NCI-H1092 treated with DMSO at 0.1 percent for 48 hours (cell line): ENCODE measurements at places on chromosomes 2 and 18.

DNA sequence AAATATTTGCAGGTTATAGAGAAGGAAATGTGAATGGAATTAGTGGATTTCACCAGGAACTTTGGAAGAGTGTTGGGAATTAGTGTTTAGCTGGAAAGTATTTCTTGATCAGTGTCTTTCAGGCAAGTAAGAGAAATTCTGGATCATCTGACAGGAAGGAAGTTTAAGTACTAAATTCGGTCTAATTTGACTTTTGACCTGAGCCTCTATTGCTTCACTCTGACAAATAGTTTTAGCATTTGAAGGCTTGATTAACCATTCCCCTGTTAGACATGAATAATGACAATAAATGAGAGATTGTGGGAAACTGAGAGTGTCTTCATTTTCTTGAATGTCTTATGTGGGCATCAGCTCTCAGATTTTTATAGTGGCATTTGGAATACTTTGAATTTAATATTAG lies 16.0 kb downstream of the CCNT2 start:
- DNase-seq, result no peak

DNA sequence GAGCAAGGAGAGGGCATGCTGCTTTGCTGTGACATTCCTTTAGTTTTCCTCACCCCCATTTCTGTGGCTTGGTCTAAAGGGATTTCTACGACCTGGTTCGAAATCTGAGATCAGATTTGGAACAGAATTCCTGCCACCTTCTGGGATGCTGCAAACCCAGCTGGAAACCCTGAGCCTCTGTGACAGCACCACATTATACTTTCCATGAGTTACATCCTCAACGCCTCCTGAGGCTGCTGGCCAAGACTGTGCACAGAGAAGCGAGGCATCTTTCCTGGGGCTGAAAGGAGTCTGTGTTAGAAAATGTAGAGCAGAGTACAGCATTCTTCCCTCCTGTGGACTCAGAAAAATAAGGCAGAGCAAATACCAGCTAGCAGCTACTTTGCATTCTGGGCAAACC lies 138.1 kb upstream of the CHAC2 start:
- DNase-seq, result no peak

GRCh38 chr2:3113769-3114168 lies 263.8 kb downstream of the EIPR1 start:
- no peak for DNase-seq

DNA sequence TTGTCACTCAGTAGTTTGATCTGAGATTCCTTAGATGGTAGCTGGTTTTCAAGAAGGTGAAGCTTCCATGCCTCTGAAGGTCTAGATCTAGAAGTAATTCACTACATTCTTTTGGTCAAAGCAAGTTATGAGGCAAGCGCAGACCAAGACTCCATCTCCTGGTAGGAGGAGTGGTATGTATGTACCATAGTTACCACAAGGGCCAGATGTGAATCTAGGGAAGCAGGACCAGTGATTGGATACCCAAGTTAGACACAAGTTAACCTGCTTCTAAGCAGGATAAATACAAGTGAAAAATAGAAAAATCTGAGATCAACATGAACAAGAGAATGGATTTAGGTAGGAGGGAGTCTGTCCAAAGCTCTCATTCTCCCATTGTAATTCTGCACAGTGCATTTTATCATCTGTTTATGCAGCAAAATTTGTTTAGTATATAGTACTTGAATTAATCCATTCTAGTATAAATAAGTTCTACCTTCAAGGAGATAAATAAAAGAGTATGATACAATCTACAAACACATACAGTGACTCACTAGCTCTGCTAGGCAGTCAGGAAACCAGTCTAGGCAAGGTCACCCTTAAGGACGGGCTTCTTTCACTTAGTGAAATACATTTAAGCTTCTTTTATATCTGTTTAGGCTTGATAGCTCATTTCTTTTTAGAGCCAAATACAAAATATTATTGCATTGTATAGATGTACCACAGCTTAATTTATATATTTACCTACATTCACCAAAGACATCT lies 14.2 kb upstream of the DOCK10 start:
- no peak for DNase-seq

GRCh38 chr2:132757002-132757589 lies 87.1 kb upstream of the LYPD1 start:
- no peak for DNase-seq
